ENCODE measurements at places on chromosomes 3 and 15.
A peak's percentile ranks its signal among the peaks of the same experiment; 100 is the strongest.

- no peak for DNase-seq
Measured at GRCh38 chr3:13570391-13571194, 21.7 kb downstream of the FBLN2 start.

DNA sequence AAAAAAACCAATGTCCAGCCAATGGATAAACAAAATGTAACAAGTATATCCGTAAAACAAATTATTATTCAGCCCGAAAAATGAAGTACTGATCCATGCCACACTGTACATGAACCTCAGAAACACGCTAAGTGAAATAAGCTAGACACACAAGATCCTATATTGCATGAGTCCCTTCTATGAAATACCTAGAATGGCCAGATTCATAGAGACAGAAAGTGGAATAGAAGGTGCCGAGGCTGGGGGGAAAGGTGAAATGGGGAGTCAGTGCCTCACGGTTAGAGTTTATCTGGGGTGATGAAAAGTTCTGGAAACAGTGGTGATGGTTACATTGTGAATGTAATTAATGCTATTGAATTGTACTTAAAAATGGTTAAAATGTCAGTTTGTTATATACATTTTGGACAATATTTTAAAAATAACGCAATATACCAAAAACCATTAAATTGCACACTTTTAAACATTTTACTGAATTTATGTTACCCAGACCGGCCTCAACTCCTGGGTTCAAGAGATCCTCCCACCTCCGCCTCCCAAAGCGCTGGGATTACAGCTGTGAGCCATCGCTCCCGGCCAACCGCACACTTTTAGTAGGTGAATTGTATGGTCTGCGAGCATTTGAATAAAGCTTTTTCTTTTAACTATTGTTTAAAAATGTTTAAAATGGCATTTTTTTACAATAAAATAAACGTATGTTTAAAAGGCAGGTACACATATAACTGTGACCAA, 2.1 kb downstream of the RNF168 start:
- no peak for DNase-seq

GRCh38 chr15:65903296-65904073, 34.2 kb downstream of the RAB11A start:
- no peak for DNase-seq

- peak; percentile 28 for DNase-seq
Measured at GRCh38 chr15:33292717-33293307, 18.0 kb upstream of the RYR3 start.

- DNase-seq: no peak
Measured at GRCh38 chr3:197253238-197253947, 45.0 kb downstream of the DLG1 start.

- no peak for DNase-seq
Measured at GRCh38 chr3:107024551-107025026, 352.6 kb upstream of the CCDC54 start.

- no peak for DNase-seq
Measured at GRCh38 chr15:40510201-40510600, 39.4 kb downstream of the CHST14 start.

DNA sequence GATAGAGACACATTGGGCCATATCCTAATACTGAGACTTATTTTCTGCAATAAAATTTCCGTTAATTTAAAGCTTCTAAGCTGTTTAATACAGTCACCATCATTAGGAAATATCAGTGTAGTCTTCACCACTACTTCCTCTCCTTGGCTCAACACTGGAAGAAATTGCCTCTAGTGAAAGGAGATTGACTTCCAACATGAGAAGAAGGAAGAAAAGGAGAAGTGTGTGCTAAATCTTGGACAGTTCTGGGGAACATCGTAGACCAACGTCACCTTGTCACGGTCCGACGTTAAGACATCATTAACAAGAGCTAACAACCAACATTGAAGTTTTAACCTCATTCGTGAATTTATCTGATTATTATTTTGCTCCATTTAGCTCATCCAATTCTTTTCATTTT, 987.0 kb upstream of the CFAP20DC start:
- no peak for DNase-seq

- no peak for DNase-seq
Measured at GRCh38 chr15:68184616-68185480, 20.3 kb downstream of the CALML4 start.

GRCh38 chr3:13544293-13544831, 4.6 kb upstream of the FBLN2 start:
- DNase-seq: no peak

GRCh38 chr15:34739346-34739745, 15.5 kb downstream of the GJD2 start:
- no peak for DNase-seq

- DNase-seq: peak; percentile 45
Measured at GRCh38 chr3:119690043-119690656, 12.7 kb upstream of the CFAP91 start.

GRCh38 chr3:18211116-18211515, 214.0 kb downstream of the SATB1 start:
- no peak for DNase-seq

GRCh38 chr3:46936733-46937250, 39.8 kb downstream of the CCDC12 start:
- no peak for DNase-seq

GRCh38 chr3:192382861-192383260, 344.5 kb downstream of the FGF12 start:
- DNase-seq: no peak

- DNase-seq: no peak
Measured at GRCh38 chr15:90711842-90712241, 5.3 kb upstream of the BLM start.

- no peak for DNase-seq
Measured at GRCh38 chr15:87731630-87732029, 524.9 kb downstream of the NTRK3 start.

DNA sequence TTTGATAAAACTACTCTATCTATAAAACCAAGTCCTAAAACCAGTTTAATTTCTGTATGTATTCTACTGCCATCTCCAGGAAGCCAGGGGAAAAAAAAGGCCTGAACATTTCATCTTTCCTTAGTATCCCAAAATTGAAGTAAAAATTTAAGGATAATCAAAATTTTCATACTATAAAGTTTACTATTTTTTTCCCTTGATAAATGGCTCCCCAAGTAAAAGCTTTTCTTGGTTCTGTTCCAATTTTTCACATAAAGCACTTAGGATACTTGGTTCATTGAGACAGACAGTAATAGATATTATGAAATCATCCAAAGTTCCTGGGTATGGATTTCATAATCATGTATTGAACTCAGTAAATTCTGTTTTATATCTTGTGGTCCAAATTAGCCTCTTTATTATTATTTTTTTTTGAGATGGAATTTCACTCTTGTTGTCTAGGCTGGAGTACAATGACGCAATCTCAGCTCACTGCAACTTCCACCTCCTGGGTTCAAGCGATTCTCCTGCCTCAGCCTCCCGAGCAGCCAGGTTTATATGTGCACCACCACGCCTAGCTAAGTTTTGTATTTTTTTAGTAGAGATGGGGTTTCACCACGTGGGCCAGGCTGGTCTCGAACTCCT, 34.5 kb downstream of the ICE2 start:
- DNase-seq: peak; percentile 10

DNA sequence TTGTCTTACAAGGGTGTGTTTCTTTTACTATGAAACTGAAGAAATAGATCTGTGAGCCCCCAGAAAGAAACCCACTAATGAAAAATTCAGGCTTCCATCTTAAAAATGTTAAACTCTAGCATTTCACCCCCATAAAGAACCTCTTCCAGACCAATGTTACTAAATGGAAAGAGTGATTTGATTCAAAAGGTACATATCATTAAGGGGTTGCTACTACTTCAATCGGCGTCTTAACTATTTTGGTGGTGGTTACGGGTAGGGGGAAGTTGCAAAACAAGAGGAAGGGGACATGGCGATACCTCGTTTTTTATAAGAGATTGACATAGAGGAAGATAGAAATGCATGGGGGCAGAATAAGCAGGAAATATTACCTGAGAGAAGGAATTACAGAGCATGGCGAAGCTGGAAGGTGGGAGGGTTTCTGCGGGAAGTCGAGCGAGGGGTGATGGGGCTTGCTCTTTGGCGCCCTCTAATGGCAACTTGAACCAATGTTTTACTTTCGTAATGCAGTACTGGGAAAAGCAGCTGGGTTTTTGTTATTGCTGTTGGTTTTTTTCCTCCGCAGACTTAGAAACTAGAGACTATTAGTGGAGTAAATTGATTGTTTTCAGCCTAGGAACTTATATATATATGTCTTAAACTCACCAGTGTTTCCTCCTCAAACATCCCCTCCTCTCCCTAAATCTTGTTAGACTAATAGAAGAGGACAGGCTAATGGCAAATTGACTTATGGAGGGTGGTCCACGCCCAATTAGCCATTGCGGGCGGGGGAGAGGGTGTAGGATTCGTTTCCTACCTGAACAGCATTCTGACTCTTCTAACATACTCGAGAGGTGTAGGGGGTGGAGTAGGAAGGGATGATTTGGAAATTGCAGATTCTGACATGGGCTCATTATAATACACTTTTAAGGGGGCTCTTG, 11.3 kb upstream of the SOX2 start:
- peak; percentile 80 for DNase-seq

- DNase-seq: no peak
Measured at GRCh38 chr3:5019411-5020241, 40.4 kb downstream of the BHLHE40 start.

DNA sequence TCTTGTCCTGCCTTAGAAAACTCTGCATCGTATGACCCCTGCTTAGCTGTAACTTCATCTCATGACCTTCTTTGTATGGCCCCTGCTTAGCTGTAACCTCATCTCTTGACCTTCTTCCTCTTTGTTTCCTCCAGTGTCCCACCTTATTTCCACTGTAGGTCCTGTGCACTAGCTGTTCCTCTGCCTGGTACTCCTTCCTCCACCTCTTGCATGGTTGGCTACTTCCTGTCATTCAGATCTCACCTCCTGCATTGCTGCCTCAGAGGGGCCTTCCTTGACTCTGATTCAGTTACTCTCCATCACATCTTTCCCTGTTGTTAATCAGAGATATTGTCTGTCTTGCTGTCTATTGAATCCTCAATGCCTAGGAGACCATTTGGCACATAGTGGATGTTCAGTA, 63.2 kb downstream of the PDE8A start:
- DNase-seq: no peak

- DNase-seq: no peak
Measured at GRCh38 chr15:33354411-33354810, 43.6 kb downstream of the RYR3 start.

GRCh38 chr15:43204016-43204901, 16.6 kb downstream of the EPB42 start:
- peak; percentile 65 for DNase-seq

All from HuH-7 (cell line).